ENCODE measurements at places on chromosomes 16 and 17.

GRCh38 chr16:17437127-17437720 lies 33.5 kb downstream of the XYLT1 start:
- peak; percentile 57 for DNase-seq

GRCh38 chr16:72021043-72021442 lies 12.5 kb downstream of the DHODH start:
- DNase-seq, result no peak

DNA sequence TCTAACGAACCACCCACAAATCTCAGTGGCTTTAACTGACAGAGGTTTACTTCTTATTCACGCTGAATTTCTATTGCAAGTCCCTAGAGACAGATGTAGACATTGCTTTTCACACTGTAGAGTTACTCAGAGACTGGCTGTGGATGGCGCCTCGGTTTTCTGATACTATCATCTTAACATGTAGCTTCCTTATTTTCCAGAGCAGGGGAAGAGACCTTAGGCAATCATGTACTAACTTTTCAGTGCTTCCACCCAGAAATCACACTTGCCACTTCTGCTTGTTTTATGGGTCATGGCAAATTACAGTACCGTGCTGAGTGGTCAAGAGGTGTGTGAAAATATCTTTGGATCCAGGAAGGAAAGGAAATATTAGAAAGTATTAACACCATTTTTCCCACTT lies 65.4 kb downstream of the MAF start:
- no peak for DNase-seq

GRCh38 chr17:48655913-48656312 lies 29.8 kb upstream of the HOXB9 start:
- no peak for DNase-seq

DNA sequence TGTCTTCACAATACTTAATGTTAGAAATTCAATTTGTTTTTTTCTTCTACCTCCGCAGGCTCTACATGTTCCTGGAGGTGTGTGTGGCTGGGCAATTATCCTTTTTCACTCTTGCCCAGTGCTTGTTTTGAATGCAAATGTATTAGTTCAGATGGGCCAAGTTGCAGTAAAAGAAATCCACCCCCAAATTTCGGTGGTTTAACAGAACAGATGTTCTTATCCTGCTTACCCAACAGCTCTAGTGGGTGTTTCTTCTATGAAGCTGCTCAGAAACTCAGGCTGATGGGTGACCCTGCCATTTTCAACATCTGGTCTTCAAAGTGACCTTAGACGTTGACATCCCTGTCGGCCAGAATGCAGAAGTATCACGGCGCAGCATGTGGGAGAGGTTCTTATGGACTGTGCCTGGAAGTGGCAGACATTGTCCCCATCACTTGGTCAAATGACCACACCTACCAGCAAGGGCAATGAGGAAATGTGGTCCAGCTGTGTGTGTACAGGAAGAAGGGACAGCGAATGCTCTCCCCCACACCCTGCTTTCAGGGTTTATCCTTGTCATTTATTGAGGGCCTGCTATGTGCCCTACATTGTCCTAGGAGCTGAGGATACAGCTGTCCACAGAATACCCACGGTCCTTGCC lies 157.3 kb downstream of the CDH13 start:
- DNase-seq, result no peak

GRCh38 chr16:69340095-69340644 lies 598 bp downstream of the NIP7 start:
- DNase-seq, result no peak

DNA sequence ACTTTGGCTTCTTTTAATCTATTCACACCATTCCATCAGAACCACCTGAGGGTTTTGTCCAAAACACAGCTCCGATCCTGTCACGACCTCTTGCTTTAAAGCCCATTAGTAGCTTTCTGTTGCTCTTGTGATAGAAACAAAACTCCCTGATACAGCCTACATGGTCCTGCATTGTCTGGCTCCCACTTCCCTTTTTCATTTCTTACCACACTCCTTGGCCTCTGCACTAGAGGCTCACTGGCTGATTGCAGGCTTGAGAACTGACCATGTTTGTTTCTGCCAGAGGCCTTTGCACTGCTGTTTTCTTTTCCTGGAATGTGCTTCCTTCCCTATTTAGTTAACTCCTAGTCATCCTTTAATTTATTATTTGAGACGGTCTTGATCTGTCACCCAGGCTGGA lies 23.7 kb downstream of the IST1 start:
- DNase-seq, result no peak

DNA sequence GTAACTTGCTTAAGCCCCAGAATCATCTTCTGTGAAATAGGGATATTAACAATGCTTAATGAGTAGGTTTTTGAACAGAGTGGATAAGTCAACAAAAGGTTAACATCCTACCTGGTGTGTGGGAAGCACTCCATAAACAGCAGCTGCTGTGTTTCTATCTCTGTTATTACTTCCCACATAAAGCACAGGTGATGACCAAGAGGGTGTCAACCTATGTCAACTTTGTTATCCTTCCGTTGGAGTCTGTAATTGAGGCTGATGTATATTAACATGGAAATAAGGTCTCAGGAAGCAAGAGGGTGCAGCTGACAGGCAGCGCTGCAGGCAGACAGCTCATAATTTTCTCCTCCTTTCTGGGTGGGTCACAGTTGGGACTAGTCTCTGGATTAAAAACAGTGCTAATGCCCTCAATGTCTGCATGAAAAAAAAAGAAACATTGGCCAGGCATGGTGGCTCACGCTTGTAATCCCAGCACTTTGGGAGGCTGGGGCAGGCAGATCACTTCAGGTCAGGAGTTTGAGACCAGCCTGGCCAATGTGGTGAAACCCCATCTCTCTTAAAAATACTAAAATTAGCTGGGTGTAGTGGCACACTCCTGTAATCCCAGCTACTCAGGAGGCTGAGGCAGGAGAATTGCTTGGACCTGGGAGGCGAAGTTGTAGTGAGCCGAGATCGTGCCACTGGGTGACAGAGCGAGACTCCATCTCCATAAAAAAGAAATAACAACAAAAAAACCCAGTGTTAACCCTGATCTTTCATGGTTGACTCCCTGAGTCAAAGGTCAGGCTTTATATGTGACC lies 269.6 kb downstream of the SNX29 start:
- no peak for DNase-seq

- DNase-seq, result peak; percentile 76
Observed at GRCh38 chr16:84585886-84586285, 32.0 kb downstream of the COTL1 start.

DNA sequence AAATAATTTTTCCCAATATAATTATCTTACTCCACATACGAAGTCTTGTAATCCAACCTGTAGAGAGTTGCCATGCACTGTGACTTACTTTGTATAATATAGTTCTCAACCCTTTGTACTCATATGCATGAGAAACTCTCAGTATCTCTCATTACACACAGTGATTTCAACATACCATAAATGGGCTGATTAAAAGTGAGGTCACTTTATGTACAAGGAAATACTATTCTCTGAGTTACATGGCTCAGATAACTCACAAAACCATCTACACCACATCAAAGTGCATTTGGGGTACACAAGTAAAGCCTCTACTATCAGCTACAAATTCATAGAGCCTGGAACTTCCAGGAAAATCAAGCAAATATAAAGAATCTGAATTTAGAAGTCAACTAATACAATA lies 27.9 kb downstream of the SLFN12 start:
- DNase-seq, result no peak

DNA sequence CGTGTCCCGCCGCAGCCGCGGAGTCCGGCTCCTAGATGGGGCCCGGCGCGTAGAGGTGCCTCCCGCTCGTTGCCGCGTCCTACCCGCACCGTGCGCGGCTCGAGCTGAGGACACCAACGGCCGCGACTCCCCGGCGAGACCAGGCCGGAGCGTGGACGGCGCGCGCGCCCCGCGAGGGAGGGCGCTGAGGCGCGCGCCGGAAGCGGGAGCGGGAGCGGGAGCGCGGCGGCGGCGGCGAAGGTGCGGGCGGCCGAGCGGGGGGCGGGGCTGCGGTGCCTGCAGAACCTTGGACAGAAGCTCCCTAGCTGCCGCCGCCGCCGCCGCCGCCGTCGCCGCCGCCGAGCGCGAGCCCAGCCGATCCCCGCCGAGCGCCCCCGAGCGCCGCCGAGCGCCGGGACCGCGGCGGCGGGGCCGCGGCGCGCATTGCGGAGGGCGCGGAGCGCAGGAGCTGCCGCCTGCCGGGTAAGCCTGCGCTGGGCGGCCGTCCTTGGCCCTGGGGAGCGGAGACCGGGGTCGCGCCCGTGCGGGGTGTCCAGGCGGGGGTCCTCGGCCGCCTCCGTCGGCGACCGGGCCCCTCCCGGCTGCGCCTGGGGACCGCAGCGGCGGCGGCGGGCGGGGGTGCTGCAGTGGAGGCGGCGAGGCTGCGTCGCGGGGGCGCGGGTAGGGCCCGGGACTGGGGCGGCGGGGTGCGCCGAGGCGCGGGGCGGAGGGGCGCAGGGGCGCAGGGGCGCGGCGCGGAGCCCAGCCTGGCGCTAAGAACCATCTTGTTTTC lies at the start of gene CDK5R1:
TSS of gene CDK5R1 (plus strand) at position 293 of the 772 bp plus-strand sequence. CDS start 628 bp downstream, outside the sequence.
- peak; percentile 66 for DNase-seq

GRCh38 chr16:1297018-1297696 lies 12.3 kb upstream of the UBE2I start:
- DNase-seq, result no peak

- DNase-seq, result no peak
Observed at GRCh38 chr16:35146031-35146710, 1686.8 kb downstream of the TP53TG3F start.

- peak; percentile 29 for DNase-seq
Observed at GRCh38 chr17:83125515-83126274, 46.3 kb downstream of the METRNL start.

GRCh38 chr17:1965556-1966273 lies 59.4 kb downstream of the RTN4RL1 start:
- no peak for DNase-seq

- DNase-seq, result no peak
Observed at GRCh38 chr17:70239391-70239826, 70.1 kb downstream of the KCNJ2 start.

DNA sequence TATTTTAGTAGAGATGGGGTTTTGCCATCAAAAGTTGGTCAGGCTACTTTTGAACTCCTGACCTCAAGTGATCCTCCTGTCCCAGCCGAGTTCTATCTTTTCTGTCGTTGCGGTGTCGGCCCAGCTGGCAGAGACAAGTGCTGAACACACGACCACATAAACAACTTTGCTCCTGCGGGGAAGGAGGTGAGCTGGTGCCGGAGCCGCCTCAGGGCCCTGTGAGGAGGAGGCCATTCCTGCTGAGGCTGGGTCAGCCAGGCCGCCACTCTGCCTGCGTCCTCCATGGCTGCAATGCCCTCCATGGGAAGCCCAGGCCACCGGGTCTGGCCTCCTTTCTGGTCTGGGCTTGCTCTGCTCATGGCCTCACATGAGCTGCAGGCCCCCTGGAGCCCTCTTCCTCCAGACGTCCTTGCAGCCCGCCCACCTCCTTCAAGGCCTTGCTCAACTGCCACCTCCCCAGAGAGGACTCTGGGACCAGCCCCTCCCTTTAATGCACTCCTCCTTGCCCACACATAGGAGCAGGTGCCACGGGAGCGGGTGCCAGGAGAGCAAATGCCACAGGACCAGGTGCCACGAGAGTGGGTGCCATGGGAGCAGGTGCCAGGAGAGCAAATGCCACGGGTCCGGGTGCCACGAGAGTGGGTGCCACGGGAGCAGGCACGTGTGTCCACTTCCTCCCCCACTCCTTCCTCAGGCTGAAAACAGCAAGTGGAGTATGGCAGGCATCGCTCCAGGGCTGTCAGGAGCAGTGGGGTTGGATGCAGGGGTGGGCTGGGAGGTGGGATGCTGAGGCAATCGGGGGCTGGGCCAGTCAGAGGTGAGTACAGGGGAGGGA lies 28.4 kb upstream of the CBFA2T3 start:
- no peak for DNase-seq

- no peak for DNase-seq
Observed at GRCh38 chr17:66150708-66151107, 41.2 kb downstream of the CEP112 start.

- DNase-seq, result no peak
Observed at GRCh38 chr16:67036323-67036741, 7.4 kb downstream of the CBFB start.

GRCh38 chr17:79707931-79708891 lies 22.5 kb upstream of the ENPP7 start:
- peak; percentile 89 for DNase-seq

DNA sequence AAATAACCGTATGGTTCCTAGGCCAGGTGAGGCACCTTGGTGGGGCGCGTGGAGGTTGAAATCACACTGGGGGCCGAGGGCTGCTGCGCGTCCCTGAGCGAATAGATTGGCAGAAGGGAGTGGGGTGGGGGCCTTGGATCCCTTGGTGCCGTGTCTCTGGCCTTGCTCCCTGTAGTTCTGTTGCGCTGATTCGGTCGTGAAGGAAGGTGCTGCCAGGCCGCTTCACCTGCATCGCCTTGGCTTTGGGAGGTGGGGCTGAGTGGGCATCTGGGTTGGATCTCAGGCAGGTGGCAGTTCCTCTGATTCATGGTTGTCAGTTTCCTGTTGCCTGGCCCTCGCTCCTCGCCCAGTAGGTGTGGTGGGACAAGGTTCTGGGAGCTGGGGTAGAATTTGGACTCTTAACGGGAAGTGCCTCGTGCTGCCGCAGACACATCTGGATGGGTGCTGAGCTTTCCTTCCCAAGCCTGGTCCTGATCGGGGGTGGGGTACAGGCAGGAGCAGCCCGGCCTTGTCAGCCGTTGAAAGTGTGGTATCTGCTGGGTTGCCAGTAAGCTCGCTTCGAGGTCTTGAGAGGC lies 30.1 kb downstream of the PGS1 start:
- no peak for DNase-seq

- DNase-seq, result no peak
Observed at GRCh38 chr16:86491640-86492023, 18.7 kb upstream of the FOXF1 start.

- DNase-seq, result no peak
Observed at GRCh38 chr17:40509626-40510327, 8.4 kb upstream of the TNS4 start.

GRCh38 chr16:78718141-78718540 lies 618.7 kb downstream of the WWOX start:
- no peak for DNase-seq

DNA sequence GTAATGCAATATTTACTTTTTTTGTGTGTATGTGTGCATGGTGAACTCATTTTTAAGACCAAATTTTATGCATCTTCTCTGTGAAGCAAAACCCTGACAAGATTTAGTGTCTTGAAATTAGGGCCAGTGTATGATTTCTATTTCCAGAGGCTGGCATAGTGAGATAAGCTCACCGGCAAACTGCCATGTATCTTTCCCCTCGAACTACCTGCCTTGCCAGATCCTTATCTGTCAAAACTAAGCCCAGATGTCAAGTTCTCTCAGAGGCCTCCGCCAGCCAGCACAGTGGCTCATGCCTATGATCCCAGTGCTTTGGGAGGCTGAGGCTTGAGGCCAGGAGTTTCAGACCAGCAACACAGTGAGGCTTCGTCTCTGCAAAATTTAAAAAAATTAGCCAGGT lies 10.0 kb downstream of the USP32 start:
- no peak for DNase-seq

- no peak for DNase-seq
Observed at GRCh38 chr17:44766409-44767038, 7.7 kb downstream of the ADAM11 start.
